K562 (cell line): ENCODE measurements at places on chromosomes 2 and 18.
A peak's percentile ranks its signal among the peaks of the same experiment; 100 is the strongest.

DNA sequence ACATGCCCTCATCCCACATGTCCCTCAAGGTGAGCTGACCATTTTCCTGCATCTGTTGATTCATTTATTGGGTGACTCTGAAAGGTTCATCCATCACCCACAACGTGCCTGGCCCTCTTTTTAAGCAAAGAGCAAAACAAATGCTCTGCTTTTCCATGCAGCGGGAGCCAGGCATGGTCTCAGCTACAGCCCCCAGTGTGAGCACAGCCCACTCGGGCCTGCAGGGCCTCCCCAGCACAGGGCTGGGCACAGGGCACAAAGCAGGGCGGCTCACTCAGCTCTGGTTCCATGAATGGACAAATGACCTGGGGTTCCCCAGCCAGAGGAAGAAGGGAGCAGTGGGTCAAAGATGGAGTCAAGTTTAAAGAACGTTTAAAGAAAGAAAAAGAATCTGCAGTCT is 24.1 kb upstream of the OTOS start:
- no peak for DNase-seq

DNA sequence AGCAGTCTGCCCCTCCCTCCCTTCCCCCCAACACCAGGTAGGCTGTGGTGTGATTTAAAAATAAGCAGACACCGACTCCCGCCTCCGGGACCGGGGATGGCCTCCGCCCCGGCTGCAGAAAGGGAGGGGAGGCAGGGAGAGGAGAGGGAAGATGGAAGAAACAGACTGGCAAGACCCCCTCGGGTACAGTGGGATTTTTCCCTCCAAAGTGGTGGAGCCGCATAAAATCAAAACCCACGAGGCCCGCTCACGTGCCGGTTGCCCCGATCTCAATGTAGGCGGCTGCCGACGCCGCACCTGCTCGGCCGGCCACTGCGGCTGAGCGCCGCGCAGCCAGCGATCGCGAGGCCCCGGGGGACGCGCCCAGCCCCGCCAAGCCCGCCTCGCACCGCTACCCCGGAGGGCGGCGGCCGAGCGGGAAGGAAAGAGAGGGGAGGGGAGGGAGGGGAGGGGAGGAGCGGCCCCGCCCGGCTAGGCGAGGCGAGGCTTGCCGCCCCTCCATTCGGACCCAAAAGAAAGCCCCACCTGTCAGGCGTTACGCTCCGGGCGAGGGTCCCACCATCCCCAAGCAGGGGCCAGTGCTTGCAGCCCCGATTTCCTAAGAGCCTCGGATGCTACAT is 811 bp downstream of the ADD2 start:
- peak; percentile 55 for DNase-seq

DNA sequence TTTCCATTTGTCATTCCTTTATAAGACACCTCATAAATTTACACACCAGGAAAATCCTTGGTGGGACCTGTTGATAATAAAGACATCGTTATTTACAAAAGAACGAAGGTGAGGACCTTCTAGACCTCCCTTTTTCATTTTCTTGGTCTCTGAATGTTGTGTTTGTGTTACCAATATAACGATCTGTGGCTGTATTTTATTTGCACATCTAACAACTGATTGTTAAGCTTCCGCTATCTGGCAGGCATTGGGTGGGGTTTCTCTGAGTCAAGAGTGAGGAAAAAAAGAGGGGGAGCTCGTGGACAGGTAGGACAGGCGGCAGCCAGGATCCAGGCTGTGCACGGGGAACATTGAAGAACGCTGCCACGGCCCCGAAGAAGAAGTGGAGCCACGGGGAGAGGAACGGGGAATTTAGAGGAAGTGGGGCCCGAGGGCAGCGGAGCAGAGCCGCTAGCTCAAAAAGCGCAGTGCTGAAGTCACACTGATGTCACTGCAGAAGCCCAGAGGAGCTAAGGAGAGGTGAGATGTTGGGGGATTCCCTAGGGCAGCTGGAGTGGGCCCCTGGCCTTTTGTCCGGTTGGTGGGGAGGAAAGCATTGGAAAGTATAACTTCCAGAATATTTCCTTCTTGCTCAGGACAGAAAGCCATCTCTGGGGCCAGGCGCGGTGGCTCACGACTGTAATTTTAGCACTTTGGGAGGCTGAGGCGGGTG is 20.9 kb upstream of the DNMT3A start:
- DNase-seq, result no peak

- DNase-seq, result no peak
Observed at GRCh38 chr18:35577045-35577848, 4.3 kb upstream of the GALNT1 start.

- DNase-seq, result no peak
Observed at GRCh38 chr18:27062802-27063201, 122.3 kb downstream of the CHST9 start.

GRCh38 chr2:167869200-167869599 is 378.2 kb downstream of the STK39 start:
- no peak for DNase-seq

DNA sequence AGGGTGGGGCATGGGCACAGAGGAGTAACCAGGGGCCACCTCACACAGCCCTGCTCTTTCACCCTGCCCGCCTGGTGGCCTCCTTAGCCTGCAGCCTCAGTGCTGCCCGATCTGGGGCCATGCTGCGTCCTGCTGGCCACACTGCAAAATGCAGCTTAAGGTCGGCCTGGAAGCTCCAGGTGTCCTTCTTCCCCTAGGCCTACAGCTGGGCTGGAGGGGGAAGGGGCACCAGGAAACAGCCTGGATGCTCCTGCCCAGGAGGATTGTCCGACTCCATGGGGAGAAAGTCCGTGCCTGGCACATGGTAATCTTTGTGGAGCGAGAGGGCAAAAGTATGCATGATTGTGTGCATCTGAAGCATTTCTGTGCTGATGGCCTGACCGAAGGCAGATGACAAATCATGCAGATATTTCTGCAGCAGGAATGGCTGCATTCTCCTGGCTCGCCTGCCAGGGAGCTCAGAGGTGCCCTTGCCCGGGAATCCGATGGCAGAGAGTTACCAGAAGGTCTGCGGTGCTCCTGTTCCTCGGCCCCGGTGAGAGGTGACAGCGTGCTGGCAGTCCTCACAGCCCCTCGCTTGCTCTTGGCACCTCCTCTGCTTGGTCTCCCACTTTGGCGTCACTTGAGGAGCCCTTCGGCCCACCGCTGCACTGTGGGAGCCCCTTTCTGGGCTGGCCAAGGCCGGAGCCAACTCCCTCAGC is 12.8 kb upstream of the ALPP start:
- peak; percentile 24 for DNase-seq

DNA sequence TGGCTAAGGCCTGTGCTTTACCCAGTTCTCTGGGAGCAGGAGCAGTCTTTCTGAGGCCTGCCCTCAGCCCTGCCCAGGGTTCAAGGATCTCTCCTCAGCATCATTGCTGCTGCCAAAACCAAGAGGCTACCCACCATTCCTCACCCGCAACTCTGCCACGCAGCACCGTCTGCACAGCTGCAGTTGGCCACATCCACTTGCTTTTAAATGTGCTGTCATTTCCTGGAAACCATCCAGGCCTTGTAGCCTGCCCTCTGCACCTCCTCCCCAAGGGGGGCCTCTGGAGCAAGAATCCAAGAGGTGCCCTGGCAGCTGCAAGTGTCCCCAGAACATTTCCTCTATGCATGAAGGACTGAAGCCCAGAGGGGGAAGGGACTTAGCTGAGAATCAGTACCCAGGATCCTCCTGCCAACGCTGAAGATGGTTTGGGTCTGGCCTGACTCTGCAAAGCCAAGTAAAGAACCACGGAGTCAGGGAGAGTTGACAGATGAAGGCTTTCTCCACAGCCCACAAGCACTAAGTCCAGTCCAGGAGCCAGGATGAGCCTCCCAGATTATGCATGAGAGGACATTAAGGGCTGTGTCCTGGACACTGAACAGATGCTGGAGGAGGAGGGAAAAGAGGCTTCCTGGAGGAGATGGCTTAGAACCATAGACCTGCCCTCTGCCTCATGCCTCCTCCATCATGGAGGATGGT is 14.9 kb downstream of the EMX1 start:
- no peak for DNase-seq

- no peak for DNase-seq
Observed at GRCh38 chr2:237876532-237876931, 17.1 kb downstream of the RAMP1 start.

DNA sequence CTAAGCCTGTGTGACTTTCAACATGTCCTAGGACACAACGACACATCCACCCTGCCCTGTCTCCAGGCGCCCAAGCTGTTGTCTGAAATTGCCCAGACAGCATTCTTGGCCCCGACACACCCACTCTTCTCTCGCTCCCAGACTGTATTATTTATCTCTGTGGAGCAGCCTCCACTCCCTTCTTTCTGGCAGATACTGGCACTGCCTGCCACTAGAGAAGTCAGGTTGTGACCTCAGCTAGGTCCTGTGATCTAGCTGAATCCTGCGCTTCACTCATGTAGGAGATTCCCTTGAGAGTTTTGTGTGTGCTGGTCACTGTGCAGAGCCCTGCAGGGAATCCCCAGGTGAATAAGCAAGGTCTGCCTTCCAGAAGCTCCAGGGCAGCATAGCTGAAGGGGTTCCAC is 77.1 kb upstream of the TNP1 start:
- DNase-seq, result no peak

GRCh38 chr2:15840969-15841368 is 99.4 kb upstream of the MYCN start:
- DNase-seq, result no peak

GRCh38 chr2:186281726-186282125 is 204.3 kb upstream of the ZC3H15 start:
- DNase-seq, result no peak

DNA sequence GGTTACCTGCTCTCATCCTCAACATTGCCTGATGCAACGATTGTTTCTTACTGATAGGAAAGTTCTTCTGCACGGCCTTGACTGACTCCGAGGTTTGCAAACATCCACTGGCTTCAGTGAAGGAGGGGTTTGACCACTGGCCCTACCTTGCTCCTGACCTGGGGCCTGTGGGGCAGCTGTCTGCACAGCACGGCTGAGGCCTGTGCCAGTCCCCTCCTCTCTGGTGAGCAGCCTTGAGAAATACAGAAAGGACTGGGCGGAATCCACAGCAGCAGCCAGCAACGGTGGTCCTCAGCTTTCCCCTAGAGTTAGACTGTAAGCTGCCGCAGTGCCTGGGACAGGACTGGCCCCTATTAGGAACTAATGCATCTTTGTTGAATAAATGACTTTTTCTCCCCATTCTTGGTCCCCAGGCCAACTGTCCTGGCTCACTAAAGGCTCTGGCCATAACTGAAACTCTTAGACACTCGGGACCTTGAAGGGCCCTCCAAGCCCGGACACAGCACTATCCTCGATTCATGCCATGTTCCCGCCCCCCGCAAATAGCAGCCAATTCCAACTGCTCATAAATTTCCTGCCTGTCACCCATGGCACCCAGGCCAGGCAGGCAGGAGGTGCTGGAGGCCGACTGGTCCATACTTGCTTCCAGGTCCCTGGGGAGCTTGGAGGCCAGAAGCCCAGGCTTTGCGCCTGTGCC is 26.7 kb downstream of the ATOH8 start:
- no peak for DNase-seq

- DNase-seq, result no peak
Observed at GRCh38 chr18:5297597-5297996, 2.1 kb upstream of the ZBTB14 start.

DNA sequence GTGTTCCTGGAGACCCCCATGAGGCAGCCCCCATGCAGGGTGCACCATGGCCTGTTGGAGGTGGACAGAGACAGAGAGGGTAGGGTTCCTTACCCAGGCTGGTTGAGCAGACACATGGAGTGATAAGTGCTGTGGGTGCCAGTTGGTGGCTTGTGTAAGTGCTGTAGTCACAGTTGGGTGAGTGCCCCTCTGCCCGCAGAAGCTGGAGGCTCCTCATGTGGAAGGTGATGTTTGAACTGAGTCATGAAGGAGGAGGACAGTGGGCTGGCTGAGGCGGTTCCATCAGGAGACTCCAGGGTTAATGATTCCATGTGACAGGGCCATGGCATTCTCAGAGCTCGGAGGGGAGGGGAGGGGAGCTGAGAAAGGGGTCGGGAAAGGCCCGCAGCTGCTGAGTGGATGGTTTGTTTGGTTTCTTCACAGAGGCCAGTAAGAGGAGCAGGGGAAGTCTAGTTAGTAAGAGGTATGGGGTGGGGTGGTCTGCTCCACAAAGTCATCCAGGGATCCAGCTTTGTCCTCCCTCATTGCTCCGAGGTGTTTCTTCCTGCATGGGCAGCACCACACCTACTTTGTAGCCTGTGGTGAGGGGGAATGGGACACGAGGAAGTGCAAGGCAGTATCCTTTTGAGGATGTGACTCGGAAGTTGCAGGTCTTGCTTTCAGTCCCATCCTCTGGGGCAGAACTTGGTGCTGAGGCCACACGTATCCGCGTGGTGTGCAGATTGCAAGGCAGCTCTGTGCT is 13.6 kb downstream of the IMPA2 start:
- DNase-seq, result no peak

DNA sequence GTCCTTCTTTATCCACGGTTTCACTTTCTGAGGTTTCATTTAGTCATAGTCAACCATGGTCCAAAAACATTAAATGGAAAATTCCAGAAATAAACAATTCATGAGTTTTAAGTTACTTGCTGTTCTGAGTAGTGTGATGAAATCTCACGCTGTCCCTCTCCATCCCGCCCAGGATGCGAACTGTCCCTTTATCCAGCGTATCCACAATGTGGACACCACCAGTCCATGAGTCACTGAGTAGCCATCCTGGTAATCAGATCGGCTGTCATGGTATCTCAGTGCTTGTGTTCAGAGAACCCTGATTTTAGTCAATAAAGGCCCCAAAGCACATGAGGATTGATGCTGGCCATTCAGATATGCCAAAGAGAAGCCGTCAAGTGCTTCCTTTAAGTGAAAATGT is 3.7 kb downstream of the SP140L start:
- no peak for DNase-seq

DNA sequence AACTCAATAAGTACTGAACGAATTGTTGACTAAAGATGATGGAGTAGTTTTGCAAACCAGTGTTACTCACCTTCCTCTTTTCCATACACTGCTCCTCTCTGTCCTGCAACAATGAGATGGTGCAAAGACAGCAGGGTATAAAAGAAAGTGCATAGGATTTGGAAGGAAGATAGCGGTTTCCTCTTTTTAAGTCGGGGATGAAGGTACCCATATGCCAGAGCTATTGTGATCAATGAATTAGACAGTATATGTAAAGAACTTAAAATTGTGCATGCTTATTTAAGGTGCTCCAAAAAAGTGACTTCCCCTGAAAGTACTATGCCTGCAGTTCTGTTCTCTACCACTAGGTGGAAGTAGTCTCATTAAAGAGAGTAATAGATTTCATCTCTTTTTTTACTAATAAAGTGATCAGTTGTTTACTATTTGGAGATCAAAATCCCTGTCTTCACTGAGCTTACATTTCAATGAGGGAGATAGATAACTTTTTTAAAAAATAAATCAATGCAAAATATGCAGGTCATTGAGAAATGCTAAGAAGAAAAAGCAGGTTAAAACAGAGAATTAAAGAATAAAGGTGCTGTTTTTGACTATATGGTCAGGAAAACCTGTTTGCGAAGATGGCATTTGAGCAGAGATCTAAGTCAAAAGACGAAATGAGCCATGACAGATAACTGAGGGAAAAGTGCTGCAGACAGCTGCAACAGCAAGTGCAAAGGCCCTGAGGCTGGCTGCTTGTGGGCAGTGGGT is 339.7 kb upstream of the SLC14A2 start:
- peak; percentile 17 for DNase-seq

- DNase-seq, result no peak
Observed at GRCh38 chr18:48805826-48806535, 144.8 kb downstream of the SMAD7 start.
